Choroid plexus epithelial cell (primary cell): ENCODE measurements at places on chromosomes 11 and 22.

- DNase-seq, result no peak
These were observed 5.0 kb downstream of the SNX15 start for GRCh38 chr11:65032216-65032615.

GRCh38 chr22:33512908-33513307, 407.4 kb downstream of the LARGE1 start:
- no peak for DNase-seq

GRCh38 chr11:40202589-40203270, 1256.7 kb downstream of the LRRC4C start:
- no peak for DNase-seq

DNA sequence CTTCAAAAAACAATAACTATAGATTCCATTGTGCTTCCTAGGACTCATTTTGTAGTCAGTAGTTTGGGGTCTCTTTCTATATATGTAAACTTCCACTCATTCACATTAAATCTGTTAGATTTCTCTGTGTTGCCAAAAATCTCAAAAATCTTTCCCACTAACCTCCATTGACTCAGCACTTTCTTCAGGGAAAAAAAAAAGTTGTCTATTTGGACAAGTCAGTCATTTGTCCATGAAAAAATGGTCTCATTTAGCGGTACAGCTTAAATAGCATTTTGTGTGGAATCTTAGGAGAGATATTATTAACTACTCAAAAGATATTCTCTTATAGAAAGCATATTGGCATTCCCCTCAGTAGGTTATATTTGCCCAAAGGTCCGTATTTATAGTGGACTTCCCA, 81.9 kb downstream of the PPP2R1B start:
- DNase-seq, result no peak

- DNase-seq, result no peak
These were observed 52.5 kb upstream of the SUSD2 start for GRCh38 chr22:24128631-24129262.

GRCh38 chr11:4048340-4048739, 46.3 kb upstream of the RRM1 start:
- DNase-seq, result no peak

DNA sequence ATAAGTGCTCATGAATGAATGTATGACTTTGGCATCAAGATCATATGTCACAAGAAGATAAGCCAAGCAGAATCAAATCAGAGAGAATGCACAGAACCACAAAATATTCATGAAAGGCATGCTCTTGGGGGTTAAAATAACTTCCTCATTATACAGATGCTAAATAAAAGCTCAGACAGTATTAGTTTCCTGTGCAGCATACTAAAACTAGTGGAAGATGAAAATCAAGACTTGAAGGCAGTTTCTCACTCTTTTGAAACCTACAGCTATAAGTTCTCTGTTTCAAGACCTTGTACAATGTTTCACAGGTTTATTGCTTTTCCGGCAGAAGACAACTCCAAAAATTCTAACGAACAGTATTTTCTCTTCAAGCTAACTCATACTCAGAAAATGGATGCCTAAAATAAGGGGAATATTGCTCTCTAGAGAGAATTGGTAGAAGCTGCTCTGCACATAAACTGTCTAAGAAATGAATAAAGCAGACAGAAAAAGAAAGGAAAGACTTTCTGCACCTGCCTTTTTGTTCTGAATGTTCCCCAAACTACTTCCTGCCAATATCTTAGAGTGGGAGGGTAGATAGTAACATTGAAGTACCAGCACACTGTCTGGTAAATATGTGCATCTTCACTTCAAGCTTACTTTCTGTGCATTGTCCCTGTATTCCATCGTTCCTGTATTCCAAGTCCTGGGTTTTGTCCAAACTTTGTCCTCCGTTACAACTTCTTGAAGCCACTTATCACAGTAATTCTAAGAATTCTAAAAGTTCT, 639.4 kb upstream of the FAT3 start:
- no peak for DNase-seq

DNA sequence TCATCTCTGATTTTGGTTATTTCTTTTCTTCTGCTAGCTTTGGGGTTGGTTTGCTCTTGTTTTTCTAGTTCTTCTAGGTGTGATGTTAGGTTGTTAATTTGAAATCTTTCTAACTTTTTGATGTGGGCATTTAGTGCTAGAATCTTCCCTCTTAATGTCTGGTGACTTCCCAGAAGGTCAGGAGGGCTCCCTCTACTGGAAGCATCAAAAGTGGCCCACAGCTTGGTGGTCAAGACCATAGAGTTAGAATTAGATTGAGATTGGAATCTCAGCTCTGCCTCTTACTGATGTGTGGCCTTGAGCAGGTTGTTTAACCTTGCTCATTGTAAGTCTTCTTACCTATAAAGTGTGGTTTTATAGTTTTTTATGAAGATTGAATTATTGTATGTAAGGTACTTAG, 99.3 kb downstream of the FDX1 start:
- DNase-seq, result peak; percentile 35

GRCh38 chr11:61403658-61404057, 11.3 kb downstream of the TMEM216 start:
- no peak for DNase-seq

DNA sequence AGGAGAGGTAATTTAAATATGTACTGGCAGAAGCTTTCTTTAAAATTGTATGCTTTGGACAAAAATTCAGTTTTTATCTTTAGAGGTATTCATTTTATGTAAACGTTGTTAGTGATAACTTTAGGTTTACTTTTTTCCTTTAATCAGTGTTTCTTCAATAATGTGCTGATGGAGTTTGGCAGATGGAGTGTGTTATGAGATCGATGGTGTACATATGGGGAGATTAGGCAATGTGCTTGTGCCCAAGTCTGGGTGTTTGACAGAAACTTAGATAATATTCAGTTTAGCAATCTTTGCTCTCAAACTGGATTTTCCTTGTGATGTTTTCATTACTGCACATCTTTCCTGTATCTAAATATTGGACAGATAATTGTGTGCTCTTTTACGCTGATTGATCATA, 425.4 kb downstream of the JRKL start:
- DNase-seq, result no peak

DNA sequence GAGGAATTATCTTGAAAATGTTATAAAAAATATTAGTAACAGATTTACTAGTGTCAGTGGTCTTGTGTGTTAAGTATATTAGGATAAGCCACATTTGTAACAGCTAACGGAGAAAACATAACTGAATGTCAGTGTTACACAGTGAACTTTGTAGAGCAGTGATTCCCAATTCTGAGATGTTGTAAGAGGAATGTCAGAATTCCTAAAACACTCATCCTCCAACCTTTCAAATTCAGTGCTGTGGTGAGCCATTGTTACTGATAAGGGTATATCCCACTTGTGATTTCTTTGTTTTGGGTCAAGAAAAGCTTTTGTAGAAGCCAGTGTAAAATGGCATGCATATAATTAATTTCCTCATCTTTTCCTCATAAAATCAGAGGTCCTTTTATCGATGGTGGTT, 61.9 kb downstream of the ARHGEF12 start:
- DNase-seq, result peak; percentile 29

- peak; percentile 79 for DNase-seq
These were observed 94.4 kb downstream of the SCN3B start for GRCh38 chr11:123560006-123560405.

- DNase-seq, result no peak
These were observed 34.6 kb downstream of the SLC6A5 start for GRCh38 chr11:20634044-20634443.

DNA sequence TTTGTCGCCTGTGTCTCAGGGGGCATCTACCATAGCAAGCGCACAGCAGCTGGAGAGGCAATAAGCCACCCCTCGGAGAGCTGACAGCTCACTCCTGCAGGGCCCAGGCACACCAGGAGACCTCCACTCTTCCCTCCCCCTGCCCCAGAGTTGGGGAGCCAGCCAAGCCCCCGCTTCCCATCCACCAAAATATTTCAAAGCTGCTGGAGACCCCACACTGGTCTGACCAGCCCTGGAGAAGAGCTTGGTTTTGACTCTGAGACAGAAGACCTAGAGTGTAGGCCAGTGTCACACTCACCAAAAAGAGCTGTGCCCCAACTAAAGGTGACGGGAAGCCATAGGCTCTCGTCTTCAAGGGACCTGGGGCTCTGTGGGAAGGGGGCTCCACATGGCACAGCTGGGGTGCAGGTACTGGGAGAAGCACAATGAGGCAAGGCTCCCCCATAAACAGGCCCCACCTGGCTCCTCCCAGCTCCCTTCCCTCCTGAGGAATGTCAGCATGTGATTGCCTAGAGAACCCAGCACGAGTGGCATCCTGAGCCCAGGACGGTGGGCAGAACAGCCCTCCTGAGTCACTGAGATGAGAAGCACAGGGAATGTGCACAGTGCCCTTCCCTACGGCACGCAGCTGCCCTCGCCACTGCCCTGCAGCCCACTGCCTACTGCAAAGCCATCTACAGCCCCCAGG, 5.8 kb upstream of the GNAZ start:
- no peak for DNase-seq

GRCh38 chr22:21571679-21572078, 4.2 kb downstream of the UBE2L3 start:
- DNase-seq, result no peak

DNA sequence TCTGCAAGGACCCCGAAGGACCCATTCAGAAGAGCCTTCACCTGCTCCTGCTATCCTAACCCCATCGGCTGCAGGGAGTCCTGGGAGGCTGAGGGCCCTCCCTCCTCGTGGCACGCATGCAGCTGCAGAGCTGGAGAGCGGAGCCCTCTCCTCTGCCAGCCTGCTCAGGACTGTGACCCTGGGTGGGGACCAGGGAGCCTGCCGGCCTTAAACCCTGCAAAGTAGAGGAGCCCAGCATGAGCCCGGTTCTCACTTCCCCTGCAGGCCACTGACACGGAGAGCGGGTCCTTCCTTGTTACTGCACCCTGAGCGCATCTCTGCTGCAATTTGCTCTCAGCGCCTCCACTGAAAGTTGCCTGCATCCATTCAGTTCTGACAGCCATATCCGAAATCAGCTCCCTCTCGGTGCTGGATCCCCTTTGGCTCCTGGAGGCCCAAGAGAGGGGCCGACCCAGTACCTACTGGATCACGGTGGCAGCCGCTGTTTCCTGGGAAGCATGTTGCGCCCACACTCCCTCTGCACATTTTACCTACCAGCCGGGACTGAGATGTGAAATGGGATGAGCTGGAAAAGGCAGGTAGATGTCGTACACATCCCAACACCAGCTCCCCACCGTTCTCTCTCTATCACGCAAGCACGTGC, 312.1 kb downstream of the NTM start:
- no peak for DNase-seq

- DNase-seq, result peak; percentile 26
These were observed 37.7 kb downstream of the NTM start for GRCh38 chr11:131408025-131408640.

GRCh38 chr11:119052163-119052814, 4.7 kb downstream of the HYOU1 start:
- DNase-seq, result no peak

DNA sequence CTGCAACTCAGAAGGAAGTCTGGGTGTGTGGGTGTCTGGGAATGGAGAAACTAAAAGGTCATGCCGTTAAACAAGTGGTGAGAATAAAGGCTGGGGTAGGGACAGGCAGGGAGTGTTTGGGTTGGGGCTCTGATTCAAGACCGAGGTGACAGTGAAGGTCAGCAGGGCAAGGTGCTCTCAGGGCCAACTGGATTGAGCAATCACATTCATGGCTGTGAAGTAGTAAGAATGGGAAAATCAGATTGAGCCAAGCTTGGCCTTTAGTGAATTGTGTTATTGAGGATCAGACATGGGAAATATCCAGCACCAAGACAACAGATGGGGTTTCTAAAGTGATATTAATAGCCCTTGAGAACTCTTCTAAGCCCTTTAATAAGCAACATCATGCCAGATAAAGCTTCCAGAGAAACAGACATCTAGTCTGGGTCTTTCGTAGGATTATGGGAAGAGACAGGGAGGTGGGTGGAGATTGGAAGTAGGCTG, 24.3 kb downstream of the SCN3B start:
- no peak for DNase-seq

DNA sequence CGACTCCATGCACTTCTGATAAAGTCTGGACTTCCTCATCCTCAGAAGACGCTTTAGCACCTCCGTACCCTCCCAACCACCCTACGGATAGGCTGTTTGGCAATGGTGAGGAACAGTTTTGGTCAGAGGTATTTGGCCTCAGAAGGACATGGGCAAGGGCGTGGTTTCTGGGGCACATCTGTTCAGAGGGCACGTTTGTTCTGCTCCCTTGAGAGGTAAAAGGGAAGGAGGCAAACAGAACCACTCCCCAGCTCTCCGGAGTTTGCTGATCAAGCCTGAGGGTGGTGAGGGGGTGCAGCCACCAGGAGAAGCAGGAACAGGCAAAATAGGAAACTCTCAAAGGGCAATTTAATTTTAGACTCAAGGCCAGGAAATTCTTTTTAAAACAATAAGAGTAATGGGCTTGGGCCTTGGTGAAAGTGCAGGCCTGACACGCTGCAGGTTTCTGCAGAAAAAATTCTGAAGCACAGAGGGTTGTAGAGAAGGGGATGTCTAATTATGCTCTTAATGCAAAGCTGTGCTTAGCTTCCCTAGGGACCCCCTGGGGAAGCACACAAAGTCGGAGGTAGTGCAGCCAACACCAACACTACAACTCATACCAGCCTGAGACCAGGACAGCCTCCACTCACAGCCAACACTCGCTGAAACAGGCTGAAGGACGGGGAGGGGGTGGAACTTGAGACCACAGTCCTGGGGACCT, 23.3 kb downstream of the ETS1 start:
- DNase-seq, result no peak

- peak; percentile 80 for DNase-seq
These were observed 159.2 kb downstream of the MSANTD4 start for GRCh38 chr11:105862736-105863367.

DNA sequence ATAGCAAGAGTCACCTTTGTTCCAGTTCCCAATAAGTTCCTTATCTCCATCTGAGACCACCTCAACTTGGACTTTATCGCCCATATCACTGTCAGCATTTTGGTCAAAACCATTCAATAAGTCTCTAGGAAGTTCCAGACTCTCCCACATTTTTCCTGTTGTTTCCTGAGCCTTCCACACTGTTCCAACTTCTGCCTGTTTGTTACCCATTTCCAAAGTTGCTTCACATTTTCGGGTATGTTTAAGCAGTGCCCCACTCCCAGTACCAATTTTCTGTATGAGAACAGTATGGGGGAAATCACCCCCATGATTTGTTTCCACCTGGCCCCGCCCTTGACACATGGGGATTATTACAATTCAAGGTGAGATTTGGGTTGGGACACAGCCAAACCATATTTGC, 26.7 kb downstream of the BCL2L13 start:
- no peak for DNase-seq

DNA sequence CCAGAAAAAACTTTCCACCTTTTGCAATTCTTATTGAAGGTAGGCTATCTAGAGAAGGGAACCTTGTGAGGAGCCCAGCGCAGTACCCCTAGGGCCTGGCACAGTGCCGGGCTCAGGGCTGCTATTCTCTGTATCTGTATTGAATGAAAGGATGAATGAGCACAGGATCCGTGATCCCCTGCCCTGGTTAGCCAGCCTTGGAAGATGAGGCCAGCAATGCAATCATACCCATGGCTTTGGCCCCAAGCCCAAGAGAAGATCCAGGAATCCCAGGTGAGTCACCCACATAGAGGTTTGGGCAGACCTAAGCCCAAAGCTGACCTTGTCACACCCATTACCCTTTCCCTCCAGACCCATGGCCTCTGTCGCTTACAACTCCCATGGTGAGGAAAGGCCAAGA, 92.5 kb upstream of the CD82 start:
- DNase-seq, result no peak

- DNase-seq, result peak; percentile 41
These were observed 13.8 kb downstream of the TPST2 start for GRCh38 chr22:26576026-26576680.

- no peak for DNase-seq
These were observed 143.8 kb upstream of the NCAM1 start for GRCh38 chr11:112817376-112817775.
